Colonic mucosa (tissue), 4 donors: ENCODE measurements at places on chromosomes 16 and 17.

DNA sequence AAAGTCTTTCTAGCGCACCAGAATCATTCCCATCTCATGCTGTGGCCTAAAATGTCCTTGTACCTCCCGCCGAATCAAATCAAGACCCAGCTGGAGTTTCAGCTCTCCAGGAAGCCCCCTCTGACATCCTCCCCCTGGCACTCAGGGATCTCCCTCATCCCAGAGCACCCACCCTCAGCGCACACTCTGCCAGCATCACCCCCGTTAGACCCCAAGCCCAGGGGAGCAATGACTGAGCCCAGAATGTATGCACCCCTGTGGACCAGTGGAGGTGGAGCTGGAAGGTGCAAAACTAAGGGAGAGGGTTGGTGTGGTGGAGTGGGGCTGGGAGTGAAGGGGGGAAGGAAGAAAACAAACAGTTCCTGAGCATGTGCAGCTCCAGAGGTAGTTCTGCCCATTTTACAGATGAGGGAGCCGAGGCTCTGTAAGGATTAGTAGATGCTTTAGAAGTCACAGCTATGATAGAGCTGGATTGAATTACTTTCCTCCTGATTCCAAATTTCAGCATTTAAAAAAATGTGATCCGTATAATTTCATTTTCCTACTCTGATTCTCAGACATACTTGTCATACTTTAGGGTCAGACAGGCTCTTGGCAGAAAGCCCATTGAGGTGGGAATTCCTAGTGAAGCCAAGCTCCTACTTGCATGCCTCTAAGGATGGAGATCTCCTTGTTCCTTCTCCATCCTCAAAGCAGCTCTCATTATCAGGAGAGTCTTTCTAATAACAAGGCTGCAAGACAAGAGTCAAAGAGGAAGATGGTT, 242.7 kb downstream of the KATNIP start:
- DNase-seq: no peak

DNA sequence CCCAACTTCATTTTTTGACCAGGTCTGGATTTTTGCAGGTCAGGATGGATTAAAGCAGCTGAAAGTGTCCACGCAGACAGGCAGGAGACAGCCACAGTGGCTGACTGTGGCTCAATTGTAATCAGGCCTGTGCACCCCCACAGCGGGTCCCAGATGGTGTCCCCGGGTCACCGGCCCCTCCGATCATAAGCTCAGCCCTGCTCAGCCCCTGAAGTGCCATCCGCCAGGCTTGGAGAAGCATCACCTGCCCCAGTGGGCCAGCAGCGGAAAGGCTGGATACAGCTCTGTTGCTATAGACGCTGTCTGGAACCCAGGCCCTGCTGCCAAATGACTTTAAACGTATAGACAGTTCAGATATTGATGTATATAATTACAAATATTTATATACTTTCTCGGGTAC, 60.6 kb downstream of the RPH3AL start:
- no peak for DNase-seq

- DNase-seq: peak; percentile 65
Measured at GRCh38 chr17:47239967-47240651, 13.5 kb upstream of the ITGB3 start.

DNA sequence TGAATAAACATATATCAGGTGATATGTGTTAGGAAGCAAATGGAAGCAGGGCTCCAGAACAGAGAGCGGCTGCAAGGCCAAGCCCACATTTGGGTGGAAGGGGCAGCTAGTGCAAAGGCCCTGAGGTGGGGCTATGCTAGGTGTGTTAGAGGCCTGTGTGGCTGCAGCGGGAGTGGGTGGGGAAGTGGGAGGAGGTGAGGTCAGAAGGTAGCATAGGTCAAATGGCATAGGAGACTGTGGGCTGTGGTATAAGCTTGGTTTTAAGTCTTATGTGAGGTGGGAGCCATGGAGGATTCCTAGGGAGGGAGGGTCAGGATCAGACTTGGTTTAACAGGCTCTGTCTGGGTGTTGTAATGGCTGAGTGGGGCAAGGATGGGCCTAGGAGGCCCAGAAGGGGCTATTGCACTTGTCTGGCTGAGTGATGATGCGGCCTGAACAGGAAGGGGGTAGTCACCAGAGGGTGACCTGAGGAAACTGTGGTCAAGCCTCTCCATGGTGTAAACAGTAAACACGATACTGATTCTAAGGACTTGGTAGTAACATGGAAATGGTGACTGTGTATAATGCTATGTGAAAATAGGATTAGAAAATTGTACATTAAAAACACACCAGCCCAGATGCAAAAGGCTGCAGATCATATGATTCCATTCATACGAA, 31.1 kb downstream of the RAI1 start:
- DNase-seq: no peak

DNA sequence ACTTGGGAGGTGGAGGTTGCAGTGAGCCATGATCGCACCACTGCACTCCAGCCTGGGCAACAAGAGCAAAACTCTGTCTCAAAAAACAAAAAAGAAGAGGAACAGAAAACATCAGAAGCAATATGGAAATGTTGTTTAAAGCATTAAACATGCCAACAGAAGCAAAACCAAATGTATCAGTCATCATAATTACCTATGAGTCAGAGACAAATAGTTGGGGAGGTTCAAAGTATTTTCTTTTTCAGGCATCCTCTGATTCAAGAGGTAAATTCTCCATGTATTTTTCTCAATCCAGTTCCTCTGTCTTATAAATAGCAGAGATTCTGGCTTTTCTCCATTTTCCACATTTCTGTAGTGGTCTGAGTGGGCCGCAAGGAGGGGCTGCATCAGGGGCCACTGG, 2.1 kb upstream of the TM4SF5 start:
- DNase-seq: no peak

GRCh38 chr17:45924332-45924820, 30.0 kb downstream of the MAPT start:
- no peak for DNase-seq

GRCh38 chr16:89365044-89365467, 125.3 kb downstream of the ANKRD11 start:
- DNase-seq: no peak

GRCh38 chr16:50092891-50093290, 27.1 kb downstream of the HEATR3 start:
- DNase-seq: no peak

DNA sequence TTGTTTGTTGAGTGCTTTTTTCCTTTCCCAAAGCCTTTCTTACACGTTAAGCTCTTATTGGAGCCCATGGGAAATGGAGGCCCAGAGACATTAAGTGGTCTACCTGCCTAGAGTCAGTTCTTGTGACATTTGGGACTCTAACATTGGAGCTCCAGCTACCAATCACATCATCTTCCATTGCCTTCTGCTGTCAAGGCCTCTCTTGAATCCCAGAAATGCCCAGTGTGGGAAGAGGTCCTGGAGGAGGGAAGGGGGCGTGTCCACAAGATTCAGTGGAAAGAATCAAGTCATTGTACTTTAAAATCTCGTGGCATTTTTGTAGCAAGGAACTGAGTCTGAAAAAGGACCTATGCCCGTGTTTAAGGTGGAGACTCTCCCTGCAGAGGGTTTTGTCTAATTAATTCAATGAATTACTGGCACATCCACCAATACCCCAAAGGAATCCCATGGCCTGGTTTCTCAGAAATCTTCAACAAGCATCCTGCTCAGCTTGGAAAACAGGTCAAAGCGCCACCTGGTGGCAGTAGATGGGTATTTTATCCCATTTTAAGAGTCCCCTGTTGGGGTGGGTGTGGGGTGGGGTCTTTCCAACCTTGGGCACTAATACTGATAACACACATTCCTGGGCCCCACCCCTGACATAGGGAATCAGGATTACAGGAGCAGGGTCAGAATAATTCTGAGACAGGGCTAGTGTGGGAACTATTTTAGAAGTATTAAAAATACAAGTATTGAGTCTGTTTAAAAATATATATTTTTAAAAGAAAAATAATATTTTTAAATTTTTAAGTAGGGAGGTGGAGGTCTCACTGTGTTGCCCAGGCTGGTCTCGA, 24.6 kb downstream of the GPT2 start:
- DNase-seq: peak; percentile 57

DNA sequence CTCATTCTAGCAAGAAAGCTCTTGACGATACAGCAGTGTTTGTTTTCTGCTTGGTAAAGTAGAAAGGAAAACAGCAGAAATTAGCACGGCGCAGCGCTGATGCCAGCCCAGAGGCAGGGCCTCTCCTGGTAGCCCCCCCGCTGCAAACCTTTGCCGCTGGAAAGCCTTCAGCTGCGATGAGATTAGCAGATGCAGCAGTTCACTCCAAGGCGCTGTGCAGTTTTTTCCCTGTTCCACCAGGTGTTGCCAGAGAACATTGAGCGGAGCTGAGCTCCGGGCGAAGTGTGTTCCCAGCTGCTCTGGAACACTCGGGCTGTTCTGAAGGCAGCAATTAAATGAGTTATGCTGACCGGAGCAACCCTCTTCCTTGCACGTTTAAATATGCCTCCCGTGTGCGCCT, 72.5 kb downstream of the RBFOX1 start:
- DNase-seq: no peak

DNA sequence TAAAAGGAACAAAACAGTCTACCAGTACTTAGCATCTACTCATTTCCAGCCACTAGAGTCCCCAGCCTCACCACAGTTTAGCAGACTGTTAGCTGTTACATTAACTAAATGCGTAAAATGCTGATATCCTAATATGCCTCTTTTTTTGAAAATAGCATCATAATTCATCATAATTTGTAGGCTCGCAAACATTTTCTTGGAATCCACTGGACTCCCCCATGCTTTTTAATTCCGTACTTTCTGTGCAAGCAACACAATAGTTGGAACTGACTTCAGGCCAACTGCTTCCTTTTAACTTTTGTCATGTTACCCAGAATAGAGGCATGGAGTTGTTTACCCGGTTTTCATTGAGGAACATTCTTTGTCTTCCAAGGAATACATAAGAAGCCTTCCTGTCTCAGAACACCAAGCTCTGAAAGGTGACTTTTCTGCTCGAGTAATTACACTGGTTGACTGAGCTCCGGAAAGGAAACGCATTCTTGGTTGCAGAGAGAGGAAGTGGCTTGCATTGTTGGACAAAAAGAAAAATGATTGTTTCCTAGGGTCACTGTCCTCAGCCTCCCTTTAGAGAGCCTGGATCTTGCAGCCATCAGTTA, 30.9 kb upstream of the SEC14L1 start:
- DNase-seq: no peak

GRCh38 chr17:32268734-32269288, 3.2 kb downstream of the RHBDL3 start:
- no peak for DNase-seq

GRCh38 chr17:1764284-1764683, 2.4 kb downstream of the SERPINF1 start:
- DNase-seq: peak; percentile 65

GRCh38 chr16:74304164-74304834, 7.7 kb downstream of the PSMD7 start:
- DNase-seq: no peak

- DNase-seq: no peak
Measured at GRCh38 chr16:13586051-13586450, 333.9 kb upstream of the ERCC4 start.

DNA sequence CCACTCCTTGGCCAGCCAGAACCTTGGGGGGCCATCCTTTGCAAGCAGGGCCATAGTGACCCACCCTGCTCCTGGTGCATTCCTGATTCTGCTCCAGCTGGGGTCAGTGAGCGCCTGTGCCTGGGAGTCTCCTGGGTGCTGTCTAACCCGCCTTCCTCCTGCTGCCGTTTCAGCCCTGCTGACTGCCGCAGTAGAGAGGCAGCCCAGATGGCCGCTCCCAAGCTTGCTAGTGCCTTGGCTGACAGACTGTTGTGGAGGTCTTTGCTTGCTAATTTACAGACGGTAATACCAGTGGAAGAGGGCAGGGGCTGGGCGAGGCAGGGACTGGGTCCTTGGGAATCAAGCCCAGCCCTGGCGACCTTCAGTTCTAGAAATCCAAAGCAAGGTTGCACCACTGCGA, 99.6 kb downstream of the SOCS1 start:
- no peak for DNase-seq

GRCh38 chr17:27477050-27477888, 21.0 kb downstream of the KSR1 start:
- DNase-seq: no peak

DNA sequence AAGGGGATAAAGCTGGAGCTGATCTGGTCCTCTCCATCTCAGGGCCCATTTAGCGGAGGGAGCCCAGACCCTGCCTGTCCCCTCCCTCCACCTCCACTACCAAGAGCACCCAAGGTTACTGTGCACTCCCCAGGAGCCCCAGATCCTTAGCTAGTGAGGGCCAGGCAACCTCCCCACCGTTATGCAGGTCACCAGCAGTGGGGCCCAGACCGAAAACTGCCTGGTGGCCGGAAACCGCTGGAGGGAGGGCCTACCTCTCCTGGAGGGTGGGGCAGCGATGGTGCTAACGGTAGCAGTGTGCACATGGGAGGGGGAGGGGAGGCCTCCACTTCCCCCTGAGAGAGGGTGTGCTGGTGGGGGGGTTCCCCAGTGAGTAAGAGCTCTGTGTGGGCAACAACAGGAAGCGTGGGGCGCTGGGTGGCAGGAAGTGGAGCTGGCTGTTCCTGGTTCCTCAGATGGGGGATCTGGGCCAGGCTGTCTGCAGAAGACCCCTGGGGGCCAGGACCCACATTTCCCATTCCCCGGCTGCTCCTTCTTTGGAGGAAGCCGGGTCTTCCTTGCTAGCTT, 4.4 kb downstream of the FMNL1 start:
- peak; percentile 77 for DNase-seq

- DNase-seq: no peak
Measured at GRCh38 chr16:1749152-1750117, 21.9 kb downstream of the NME3 start.

DNA sequence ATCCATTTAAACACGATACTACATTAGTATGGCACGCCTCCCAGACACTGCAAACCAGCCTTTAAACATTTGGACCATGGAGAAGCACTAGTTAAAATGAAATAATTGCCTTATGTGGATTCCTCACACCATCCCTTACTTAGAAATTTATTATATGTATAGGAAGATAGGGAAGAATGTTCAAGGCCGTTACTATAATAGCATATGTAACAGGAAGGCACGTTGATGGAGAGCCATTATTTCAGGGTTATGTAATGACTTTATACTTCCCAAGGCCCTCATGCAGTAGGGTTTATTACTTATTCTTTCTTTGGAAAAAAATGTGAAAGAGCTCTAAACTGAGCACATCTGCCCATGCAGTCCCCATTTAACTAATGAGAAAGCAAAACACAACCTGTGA, 96.6 kb upstream of the CACNG5 start:
- no peak for DNase-seq

DNA sequence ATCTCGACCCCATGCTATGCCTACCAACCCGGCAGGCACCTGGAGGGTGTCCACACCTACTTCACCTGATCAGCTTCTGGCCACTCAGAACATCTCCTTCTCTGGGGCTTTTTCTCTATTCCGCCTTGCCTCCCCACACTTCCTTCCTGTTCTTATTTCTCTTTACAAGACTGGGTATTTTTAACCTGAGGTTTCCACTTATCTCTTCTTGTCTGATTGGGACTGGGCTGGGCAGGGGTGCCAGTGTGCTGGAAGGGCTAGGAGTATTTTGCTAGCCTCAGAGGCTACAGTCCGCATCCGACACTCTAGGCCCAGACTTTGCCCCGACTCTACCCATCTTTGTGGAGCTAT, 26.2 kb upstream of the ZNF652 start:
- no peak for DNase-seq

GRCh38 chr17:50540560-50541401, 6.2 kb upstream of the SPATA20 start:
- DNase-seq: peak; percentile 58

DNA sequence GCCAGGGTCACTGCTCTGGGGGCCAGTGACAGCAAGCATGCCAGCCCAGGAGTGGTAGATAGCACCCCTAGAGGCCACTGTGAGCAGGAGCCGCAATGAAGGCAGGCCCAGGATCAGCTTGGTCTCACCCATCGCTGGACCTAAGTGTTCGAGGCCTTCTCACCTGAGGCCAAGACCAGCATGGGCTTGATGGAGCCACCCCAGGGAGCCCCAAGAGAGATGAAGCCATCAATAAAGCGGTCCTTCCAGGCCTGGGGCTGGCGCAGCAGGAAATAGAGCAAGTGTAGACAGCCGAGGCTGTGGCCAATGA, 1.8 kb downstream of the LCAT start:
- DNase-seq: no peak
